Effector CD4-positive, alpha-beta T cell (primary cell): ENCODE measurements at places on chromosomes 3 and 15.

GRCh38 chr15:46997501-46997900 is 719.8 kb upstream of the SEMA6D start:
- DNase-seq: no peak

DNA sequence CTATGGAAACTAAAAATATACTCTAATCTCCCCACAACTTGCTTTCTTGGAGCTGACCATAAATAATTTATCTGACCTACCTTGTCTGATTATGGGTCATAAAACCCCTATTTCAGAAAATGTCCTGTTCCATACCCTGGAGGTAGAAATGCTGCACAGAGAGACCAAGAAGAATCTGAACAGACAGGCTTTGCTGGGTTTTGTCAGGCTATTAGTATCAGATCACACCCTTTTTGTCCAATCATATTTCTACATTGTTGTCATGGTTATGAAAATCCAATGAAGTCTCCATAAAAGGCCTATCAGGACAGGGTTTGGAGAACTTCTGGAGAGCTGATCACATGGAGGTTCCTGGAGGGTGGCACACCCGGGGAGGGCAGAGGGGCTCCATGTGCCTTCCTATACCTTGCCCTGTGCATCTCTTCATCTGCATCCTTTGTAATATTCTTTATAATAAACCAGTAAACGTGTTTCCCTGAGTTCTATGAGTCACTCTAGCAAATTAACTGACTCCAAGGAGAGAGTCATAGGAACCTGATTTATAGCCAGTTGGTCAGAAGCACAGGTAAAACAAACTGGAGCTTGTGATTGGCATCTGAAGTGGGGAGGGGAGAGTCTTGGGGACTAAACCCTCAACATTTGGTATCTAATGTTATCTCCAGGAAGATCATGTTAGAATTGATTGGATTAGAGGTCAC is 58.1 kb downstream of the NGLY1 start:
- DNase-seq: no peak

DNA sequence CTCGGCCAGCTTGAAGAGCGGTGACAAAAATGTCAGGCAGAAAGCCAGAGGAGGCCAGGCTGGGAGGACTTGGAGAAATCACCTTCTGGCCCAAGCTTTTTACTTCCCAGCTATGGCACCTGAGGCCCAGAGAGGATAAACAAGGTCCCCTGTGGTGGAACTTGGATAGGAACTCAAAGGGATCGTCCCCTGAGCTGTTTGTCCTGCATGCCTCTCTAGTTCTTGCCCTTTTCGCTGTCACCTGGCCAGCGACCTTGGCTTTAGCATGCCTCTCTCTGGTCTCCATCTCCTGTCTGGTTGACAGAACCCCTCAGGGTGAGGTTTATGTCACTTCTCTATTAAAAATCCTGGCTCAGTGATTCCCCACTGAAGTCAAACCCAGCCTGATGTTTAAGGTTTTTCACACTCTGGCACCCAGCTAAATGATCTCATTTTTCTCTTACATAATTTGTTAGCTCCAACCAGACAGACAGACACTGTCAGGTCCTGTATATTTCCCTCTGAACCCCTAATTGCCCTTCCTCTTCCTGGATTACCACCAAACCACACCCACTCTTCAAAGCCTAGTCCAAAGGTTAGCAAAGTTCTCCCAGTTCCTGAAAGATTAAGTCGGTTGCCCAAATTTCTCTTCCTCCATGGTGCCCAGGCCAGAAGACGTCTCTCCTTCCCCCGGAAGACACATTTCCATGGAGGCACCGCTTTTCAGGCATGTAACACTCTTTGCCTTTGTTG is 169.1 kb downstream of the FAM43A start:
- DNase-seq: no peak

- no peak for DNase-seq
Observed at GRCh38 chr15:63146684-63147083, 10.6 kb downstream of the RPS27L start.

- DNase-seq: no peak
Observed at GRCh38 chr15:25884370-25884769, 21.2 kb upstream of the ATP10A start.

- no peak for DNase-seq
Observed at GRCh38 chr15:35713733-35714132, 167.8 kb upstream of the DPH6 start.

- no peak for DNase-seq
Observed at GRCh38 chr3:18655827-18656226, 230.7 kb upstream of the SATB1 start.

GRCh38 chr3:135495891-135496290 is 469.6 kb upstream of the PPP2R3A start:
- no peak for DNase-seq

GRCh38 chr15:99019558-99020540 is 12.3 kb upstream of the PGPEP1L start:
- no peak for DNase-seq

DNA sequence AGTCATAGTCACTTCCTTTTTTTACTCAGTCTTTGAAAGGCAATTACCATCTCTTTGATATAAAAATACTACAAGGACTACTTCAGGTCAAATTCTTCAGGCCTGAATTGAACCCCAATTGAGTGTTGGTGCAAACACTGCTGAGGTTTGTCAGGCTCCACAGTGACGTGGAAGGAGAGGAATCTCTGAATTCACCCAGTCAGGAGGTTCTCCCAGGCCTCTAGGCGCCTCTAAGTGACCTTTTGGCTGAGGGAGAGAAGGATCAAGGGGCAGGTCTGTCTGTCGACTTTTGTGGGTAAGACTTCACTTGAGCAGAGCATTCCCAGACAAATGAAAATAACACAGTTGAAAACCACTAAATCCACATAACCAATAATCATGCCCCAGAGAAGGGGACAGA is 227.6 kb upstream of the CHRNA7 start:
- DNase-seq: no peak
